Stimulated activated CD4-positive, alpha-beta T cell treated with anti-CD3 and anti-CD28 coated beads, Interleukin-1b, Interleukin-23, amount 100 ng/mL, for 1 hour (primary cell): ENCODE measurements at places on chromosomes 16 and 17.

DNA sequence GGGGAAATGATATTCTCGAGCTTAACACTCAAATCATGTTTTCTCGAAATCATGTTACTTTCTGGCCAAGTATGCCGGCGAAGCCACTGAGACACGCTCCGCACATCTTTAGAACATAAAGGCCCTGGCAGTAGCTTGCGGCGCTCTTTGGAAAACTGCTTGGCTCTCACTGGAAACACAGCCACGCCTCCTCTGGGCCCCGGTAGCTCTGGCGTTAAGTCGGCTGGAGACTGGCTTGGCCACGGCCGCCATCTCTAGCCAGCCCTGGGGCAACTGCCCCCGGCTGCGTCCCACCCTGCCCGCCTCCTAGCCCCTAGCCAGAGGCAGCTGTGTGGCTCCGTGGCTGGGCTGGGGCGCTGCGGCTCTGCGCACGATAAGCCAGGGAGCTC lies 9.2 kb upstream of the BAIAP2 start:
- no peak for DNase-seq

DNA sequence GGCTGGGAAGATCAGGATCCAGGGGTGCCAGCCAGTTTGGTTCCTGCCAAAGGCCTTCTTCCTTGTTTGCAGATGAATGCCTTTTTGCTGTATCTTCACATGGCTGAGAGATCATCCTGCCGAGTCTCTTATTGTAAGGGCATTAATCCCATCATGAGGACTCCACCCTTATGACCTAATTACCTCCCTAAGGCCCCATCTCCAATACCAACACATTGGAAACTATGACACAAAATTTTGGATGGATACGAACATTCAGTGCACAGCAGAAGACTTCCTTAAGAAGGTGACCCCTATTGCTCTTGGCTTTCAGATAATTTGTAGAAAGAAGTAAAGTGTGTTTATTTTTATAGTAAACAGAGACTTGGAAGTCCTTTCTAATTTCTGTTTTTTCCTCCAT lies 1164.7 kb upstream of the CDH8 start:
- DNase-seq: no peak

DNA sequence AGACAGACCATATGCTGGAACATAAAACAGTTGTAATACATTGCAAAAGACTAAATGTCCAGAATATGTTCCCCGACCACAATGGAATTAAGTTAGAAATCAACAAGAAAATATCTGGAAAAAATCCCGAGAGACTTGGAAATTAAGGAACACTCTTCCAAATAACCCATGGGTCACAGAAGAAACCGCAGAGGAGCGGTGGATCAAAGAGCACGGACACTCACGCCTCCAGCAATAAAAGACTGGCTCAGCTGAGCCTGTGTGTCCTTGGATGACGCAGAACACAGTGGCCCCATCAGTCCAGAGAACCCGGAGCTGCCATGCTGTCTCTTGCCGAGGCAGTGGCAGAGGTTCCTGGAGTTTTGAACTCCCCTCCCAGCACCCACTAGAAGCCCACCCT lies 30.9 kb upstream of the FOXF1 start:
- DNase-seq: no peak

GRCh38 chr16:23280483-23280967 lies 21.6 kb upstream of the SCNN1B start:
- no peak for DNase-seq

DNA sequence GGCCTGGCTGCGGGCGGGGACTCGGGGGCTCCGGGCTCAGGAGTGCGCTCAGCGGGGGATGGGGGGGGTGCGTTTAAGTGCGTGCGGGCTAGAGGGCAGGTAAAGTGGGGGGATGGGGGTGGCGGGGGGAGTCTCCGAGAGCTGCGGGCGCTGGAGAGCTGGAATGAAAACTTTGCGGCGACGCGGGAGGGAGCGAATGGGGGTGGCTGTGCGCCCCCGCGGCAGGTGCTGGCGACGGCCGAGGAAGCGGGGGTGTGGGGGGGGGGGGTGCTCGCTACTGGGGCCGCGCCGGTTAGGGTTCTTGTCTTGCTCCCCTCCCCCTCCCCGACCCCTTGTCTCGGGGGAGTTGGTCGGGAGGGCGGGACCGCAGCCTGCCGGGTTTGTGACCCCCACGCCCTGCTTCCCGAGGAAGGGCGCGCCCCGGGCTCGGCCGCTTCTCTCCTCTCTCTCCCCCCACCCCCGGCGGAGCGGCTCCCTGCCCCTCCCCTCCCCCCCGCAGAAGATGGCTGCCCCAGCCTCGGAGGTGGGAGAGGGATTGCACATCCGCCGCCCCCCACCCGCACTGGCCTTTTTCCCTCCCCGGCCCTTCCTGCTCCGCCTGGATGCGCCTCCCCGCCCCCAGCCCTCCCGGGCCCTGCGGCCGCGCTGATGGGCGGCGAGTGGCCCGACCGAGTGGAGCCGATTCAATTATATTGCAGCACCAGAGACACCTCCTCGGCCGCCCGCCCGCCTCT lies 649 bp downstream of the GSE1 start:
- no peak for DNase-seq

DNA sequence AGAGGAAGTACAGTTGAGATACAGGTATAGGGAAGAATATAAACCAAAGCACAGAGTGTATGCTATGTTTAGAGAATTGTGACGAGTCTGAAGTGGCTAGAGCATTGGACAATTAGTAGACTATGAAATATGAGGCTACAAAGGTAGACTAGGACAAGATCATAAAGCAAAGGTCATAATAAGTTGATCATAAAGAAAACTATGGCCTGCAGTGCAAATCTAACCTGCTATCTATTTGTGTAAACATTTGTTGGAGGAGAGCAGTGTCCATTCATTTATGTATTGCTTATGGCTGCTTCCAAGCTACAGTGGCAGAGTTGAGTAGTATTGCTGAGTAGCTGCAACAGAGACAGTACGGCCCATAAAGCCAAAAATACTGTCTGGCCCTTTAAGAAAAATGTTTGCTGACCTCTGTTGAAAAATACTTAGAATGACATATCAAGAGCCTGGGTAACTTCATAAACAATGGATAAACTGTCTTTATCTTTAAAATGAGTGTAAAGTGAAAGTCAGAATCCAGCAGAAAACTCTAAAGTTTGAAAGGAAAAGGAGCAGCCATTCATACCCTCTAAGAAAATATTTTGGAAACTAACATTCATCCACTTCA lies 14.5 kb upstream of the OR1E2 start:
- DNase-seq: no peak

- no peak for DNase-seq
Measured at GRCh38 chr17:41678907-41679739, 9.6 kb upstream of the EIF1 start.

GRCh38 chr17:1322480-1322879 lies 43.0 kb downstream of the TRARG1 start:
- no peak for DNase-seq

- no peak for DNase-seq
Measured at GRCh38 chr17:36529121-36529520, 5.5 kb downstream of the MYO19 start.

GRCh38 chr16:70686376-70687101 lies 686 bp upstream of the MTSS2 start:
- DNase-seq: no peak
